Right renal pelvis (tissue), 4 donors: ENCODE measurements at places on chromosomes 6 and 20. TPM values are rescaled to one million over a fixed set of nuclear protein-coding genes. Genes with fewer than 3 reads are reported as not detected.

The BHLHE23 gene
- polyA plus RNA-seq = not detected

The HECA gene
- polyA plus RNA-seq = 17.4 TPM

The RIN2 gene
- polyA plus RNA-seq = 38.0 TPM

The HAO1 gene
- 0.04 TPM for polyA plus RNA-seq

- no peak for DNase-seq
These were observed 3.7 kb downstream of the TNFAIP3 start for GRCh38 chr6:137870744-137871247.

DNA sequence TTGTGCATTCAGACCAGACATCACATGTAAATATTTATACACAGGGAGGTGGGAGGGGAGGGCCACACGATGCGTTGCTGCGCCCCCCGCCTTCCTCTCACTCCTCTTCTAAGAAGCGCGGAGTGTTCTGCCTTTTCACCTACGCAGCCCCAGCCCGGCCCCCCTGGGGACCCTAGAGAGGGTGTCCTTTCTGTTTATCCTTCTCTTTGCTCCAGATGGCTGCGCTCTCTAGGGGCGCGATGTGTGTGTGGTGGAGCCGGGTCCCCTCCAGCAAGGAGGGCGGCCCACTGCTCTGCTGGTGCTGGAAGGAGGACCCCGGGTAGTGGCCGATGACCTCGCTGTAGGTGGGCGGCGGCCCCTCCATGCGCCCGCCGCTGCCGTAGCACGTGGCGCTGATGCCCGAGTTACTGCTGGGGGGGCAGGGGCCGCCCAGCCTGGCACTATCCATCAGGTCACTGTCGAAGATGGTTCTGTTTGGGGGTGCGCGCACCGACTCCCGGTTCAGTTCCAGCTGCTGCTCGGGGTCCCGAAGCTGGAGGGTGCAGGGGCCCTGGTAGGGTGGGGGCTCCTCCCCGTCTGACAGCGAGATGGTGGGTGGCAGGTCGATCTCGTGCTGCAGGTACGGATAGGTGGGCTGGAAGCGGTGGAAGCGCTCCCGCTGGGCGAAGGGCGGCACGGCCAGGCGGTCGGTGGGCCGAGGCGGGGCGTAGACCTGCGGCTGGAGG is 31.8 kb upstream of the ZBP1 start:
- DNase-seq = no peak

- no peak for DNase-seq
These were observed 53.2 kb downstream of the PTPN1 start for GRCh38 chr20:50563133-50563944.

DNA sequence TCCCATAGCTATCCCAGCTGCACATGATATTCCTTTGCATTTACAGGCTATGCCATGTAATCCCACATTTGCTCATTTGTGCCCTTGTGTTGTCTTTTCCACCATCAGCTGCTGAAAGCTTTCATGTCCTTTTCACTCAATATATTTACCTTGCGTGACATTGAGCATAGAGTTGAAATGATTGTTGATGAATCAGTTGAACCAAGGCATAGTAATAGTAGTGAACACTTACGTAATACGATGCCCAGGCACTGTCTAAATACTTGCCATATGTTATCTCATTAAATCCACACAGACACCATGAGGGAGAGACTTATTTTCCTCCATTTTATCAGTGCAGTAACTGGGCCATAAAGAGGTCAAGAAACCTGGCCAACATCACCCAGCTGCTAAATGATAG is 13.1 kb downstream of the RNF8 start:
- DNase-seq = no peak

DNA sequence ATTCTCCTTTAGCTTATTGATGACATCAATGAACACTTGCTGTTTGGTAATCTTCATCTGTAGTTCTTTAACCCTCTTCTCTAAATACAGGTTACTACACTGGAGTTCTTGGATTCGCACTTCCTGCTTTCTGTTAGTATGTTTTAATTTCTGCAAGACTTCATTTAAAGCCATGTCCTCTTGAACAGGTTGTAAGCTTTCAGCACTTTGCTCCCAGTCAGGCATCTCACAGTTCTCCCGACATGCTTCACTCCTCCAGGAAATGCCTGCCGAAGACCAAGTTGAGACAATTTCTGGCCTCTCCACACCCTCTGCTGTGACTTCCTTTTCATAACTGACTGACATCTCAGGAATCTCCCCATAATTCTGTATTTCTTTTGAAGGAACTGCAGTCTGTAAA is 15.8 kb downstream of the CAGE1 start:
- no peak for DNase-seq

DNA sequence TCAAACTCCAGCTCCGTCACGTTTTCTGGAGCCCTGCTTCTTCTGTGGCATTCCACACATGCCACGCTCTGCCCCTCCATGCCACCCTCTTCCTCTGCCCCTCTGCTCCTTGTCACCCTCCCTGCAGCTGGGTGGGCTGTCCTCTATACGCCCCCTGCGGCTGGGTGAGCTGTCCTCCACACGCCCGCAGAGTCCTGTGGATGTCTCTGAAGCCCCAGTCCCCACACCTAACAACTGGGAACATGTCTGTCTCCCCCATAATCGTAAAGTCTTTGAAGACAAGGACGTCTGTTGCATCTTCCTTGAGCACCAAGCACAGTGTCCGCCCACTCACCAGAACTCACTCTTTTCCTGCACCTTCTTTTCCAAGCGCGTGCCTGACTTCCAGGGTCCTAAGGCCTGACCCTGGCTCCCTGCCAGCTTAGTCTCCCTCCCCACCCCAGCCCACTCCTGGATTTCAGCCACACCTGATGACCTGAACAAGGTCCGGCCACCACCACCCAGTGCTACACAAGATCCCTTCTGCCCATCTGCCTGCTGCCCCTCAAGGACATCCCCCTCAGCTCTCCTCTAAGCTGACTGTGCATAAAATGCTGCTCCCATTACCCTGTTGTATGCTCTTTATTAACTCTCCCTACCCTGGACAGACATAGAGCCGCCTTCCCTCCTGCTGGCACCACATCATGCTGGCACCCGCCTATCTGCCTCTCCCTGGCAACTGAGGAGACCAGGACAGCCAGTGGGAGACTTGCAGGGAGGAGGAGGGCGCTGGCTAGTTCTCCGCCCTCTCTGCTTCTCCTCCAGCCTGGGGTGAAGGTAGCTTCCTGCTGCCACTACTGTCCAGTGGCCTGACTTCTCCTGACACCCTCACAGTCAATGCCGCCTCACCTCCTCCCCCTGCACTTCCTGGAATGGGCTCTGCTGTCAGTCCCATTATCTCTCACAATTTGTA is 10.7 kb upstream of the PRR18 start:
- no peak for DNase-seq

DNA sequence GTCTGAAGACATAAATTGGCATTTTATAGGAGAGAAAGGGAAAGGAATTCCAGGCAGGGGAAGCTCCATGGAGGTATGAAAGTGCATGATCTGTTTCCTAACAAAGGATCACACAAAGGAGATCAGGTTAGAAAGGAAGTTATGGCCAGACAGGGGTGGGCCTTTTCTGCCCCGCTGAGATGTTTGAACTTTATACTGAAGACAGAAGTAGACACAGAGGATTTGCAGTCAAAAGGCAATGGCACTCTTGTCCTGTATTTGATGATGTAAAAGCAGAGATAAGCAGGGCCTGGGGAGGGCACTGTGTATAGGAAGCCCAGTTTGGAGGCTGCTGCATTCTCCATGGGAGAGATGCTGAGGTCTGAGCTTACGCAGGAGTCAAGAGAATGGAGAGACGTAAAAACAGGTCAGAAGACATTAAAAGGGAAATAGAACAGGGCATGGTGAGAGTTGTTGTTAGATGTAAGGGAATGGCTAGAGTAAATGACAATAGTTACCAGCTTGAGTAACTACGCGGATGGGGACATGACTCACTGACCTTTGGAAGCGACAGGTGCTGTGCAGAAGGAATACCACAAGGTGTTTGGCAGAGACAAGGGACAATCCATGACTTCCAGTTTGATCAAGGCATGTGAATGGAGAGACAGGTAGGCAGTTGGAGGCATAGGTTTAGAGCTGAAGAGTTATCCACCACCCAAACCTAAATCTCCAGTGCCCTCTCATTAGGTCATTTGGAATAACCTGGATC is 190.6 kb upstream of the SASH1 start:
- DNase-seq = no peak

DNA sequence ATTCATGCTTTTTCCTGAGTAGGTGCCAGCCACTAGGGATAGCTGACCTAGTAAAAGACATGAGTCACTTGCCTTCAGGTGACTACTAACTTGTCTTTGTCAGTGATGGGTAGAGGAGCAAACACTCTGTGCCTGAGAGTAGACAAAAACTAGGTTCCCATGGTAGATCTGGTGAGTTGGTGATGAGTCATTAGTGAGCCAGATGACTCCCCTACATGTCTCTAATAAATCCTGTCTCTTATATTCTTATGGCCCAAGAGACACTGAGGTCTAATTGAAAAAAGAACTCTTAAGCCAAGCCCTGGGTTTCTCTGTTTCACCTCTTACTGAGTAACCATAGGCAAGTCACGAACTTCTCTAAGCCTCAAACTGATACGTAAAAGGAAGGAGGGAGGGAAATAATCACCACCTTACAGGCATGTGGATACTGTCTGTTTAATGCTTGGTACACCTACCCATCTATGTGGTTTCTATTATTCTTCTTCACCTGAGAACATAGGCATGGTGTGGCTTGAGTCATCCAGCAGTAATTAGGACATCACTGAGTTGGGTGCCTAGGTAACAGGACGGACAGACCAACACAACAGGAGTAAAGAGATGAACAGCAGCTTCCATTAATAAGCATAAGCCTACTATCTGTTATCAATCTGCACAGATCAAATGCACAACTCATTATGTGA is 20.3 kb downstream of the TTPAL start:
- no peak for DNase-seq

DNA sequence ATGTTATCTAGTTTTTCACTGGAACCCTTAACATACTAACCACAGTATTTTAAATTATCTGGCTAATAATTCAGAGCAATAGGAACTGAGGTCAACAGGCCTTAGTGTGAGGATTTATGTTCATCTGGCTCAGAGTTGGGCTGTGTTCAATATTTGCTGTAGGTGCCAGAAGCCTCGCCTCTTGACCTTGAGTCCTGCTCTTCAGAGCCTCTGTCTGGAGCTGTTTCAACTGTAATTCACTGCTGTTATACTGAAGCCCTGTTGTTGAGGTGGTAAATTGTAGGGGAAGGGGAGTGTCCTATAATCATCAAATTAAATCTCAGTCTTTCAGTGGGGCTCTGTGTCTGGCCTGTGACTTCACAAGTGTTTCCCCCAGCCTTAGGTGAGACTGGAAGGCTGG is 184.4 kb downstream of the CDH26 start:
- DNase-seq = no peak

DNA sequence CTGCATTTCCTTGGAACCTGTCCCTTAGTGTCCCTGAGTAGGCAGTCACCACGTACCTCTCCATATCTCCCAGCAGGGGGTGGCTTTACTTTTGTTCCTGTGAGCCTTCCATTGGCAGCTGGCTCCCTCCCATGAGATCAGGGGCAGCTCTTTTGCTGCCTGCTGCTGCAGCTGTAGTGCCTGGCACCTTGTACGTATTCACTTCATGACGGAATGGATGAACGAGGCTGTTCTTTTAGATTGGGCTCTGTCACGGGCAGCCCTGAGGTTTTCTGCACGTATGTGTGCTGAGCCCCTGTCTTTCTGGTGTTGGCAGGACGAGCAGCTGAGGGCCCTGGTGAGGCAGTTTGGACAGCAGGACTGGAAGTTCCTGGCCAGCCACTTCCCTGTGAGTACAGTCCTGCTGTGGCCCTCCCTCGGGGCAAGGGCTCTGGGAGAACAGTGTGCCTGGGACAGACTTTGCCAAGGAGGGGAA is 14.6 kb downstream of the MYBL2 start:
- no peak for DNase-seq

DNA sequence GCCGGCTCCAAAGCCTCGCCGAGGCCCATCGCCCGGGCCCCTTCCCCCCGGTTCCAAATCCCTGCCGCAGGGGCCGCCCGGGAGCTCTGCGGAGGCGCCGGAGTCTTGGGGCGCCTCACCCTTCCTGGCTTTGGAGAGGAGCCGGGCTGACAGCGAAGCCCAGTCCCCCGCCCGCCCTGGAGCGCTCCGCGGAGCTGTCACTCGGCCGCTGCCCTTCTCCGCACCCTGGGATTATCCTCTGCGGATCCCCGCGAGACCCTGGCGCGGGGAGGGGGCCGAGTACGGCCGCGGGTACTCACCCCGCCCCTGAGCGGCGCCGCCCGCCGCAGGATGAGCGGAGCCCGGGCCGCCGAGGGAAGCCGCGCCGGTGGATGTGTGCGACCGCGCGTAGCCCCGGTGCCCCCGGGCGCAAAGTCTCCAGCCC is 343 bp downstream of the SNAP91 start:
- no peak for DNase-seq

DNA sequence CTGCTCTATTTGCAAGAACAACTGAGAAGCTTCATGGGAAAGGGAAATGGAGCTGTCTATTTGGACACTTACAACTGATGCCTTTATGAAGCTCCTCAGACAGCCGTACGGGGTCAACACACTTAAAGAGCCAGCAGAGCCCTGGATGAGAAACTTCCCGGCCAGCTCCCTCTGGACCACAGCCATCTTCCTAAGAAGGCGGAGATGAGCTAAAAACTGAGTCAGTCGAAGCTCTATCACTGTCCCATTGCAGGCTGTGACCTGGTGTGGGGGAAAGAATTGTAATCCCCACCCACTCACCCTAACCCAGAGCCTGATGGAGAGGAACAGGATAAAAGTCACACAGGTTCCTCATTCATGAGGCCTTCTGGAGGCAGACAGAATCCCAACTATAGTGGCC is 360.4 kb upstream of the JARID2 start:
- DNase-seq = no peak

GRCh38 chr6:144365271-144365670 is 80.1 kb downstream of the UTRN start:
- no peak for DNase-seq

DNA sequence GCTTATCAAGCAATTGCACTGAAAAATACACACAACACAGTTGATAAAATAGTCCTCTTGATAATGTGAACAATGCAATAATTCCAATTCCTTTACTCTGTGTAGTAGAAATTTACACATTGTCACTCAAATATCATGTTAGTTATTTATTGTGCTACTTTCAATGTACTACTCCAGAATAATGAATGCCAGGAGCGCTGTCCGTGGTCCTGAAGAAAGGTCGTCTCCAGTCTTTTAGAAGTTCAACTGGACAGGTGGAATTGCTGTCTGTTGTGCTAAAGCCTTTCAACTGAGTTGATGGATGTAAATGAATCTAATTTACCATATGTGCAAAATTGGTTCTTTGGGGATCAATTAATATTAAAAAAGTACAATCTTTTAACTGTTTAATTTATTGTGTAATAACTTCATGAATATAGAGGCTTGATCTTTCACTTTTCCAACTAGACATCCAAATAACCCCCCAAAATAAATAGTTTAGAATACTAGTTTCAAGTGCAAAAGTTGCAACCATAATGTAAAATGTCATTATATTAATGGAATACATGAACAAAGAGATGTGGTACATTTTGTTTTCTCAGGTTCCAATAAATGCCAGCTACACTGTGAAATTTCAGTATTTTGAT is 3.2 kb downstream of the GRIK2 start:
- DNase-seq = peak; percentile 74

DNA sequence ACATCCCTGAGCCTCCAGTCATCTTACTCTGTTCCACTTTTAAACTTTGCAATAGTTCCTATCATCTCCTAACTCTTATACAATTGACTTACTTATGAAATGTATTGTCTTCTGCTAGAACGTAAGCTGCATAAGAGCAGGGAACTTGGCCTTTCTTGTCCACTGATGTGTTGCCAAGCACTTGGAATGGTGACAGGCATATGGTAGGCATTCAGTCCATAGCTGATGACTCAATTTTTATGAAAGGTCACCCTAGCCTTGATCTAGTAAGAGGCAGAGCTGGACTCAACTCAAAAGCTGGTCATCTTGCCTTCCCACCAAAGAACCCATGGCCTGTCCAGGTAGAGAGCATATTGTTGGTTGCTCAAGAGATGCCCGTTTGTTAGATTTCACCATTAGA is 82.4 kb upstream of the FAM184A start:
- DNase-seq = no peak

GRCh38 chr6:158027590-158028285 is 46.1 kb downstream of the SYNJ2 start:
- no peak for DNase-seq
